Activated T-cell treated with anti-CD3 and anti-CD28 coated beads for 1 hour (primary cell): ENCODE measurements at places on chromosomes 1 and 21.

DNA sequence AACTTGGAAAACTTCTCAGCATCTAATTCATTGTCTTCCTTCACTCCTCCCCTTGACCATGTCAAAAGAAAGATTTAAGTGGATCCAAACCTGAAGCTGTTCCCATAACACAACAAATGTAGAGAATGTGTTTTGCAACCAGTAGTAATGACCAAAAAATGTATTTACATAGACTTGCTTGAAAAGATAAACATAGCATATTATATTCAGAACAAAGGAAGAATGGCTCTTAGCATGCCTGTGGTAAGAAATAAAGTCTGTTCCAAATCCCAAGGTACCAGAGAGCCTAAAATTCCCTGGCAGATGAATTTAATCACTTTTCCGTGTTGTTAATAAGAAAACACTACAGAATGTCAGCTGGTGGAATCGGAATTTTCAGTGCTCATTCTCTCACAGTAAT, 36.8 kb downstream of the FMO3 start:
- DNase-seq = no peak

DNA sequence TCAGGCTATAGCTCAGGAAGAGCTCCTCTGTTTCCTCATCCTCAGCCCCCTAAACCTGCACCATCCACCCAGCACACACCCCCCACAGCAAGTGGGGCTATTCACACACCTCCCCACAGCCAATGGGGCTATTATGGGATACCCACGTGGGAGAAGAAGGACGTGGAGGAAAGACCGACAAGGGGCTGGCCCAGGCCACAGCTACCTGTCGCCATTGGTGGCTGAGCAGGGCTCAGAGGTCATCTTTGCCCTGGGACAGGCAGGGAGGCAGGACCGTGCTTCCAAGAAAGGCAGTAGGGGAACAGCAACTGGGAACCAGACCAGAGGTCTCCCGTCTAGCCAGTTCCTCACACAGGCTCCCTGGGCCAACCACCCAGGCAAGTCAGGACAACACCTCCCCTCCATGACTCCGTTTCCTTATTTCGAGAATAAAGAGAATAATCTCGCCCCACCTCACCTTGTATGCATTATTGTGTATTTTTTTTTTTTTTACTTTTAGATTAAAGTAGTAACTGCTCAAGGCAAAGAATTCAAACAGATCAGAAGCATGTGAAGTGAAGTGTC, 92.3 kb upstream of the TARDBP start:
- no peak for DNase-seq

DNA sequence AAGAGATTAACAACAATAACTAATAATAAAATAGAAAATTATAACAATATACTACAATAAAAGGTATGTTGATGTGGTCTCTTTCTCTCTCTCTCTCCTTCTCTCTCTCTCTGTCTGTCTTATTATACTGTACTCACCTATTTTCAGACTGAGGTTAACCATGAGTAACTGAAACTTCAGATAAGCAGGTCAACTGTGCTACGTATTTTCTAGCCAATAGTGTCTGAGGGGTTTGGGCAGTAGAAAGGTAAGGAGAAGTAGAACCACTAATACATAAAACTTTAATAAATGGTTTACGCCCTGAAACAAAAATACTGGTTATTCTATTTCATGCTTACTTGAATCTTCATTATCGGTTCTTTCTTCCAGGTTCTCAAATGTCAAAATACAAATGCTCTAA, 71.0 kb upstream of the LRRC53 start:
- no peak for DNase-seq

GRCh38 chr1:92476071-92476631, 10.6 kb downstream of the GFI1 start:
- peak; percentile 32 for DNase-seq

- DNase-seq = no peak
Observed at GRCh38 chr1:184012187-184012586, 25.3 kb downstream of the COLGALT2 start.

- peak; percentile 37 for DNase-seq
Observed at GRCh38 chr1:234676103-234676594, 66.2 kb upstream of the IRF2BP2 start.

DNA sequence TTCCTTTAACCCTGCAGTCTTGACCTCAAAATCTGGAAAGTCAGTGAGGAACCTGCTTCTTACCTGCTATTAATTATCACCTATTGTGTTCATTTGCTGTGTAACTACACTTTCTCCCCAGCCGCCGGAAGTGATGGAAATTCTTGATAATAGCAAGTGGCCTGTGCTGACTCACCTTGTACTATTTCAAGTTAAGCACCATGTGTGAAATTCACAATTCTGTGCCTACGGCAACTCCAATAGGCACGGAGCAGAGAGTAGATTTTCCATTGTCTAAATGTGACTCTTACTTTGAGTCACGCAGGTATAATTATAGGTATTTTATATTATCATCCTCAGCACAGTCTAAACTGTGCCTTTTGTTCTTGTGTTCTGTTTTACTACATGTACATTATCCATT, 466.8 kb downstream of the KIF26B start:
- DNase-seq = no peak

DNA sequence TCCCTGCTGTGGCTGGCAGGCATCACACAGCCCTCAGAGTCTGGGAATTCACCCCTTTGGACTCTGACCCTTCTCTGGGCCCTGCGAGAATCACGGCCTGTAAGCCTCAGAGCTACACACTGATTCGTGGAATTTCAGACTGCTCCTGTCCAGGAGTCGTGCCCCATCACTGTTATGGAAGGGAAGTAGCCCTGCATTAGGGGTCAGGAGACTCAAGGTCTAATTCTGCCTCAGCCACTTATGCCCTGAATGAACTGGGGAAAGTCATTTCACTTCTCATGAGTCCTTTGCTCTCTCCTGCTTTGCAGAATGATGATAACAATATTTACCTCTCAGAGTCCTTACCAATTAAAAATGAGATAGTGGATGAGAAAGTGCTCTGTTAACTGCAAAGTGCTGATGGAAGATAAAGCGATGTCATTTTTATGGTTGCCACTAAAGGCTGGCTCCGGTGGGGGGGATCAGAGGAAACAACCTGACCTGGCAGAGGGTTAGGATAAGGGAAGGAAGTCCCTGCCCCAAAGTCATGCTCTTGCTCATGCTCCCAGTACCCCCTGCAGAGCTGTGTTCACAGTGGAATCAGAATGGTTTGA, 148.6 kb upstream of the CD34 start:
- DNase-seq = no peak

DNA sequence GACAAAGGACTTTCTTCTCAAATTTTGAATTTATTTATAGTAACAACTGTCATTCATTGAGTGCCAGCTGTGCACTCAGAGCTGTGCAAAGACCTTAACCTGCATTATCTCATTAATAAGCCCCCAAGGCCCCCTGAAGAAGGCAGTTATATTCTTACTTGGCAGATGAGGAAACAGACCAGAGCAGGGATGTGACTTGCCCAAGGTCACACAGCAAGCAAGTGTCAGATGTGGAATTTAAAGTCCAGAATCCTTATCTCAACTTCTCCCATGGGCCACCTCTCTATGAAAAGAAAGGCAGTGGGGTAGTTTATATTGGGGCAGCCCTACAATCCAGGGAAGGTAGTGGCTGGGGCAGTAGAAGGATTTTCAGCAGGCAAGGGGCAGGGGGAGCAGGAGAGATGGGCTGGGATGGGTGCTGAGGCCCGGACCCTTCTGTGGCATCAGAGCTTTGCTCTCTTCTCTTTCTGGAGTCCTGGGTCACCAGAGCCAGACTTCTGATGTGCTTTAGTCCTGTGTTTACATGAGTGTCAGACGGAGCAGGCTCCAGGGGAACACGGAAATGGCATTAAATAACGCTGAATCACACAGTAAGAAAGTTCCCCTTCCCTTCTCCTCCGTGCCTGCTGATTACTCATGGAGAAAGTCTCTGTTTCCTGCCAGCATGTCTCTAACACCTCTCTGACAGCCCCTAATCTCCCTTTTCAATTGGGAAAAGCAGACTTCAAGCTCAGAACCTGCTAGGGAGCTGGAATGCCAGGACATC, 39.5 kb downstream of the EPHB2 start:
- DNase-seq = no peak
